ENCODE measurements at places on chromosomes 6 and 20.
A peak's percentile ranks its signal among the peaks of the same experiment; 100 is the strongest.

- no peak for DNase-seq
Observed at GRCh38 chr6:83908813-83909212, 49.3 kb downstream of the CYB5R4 start.

GRCh38 chr20:56517211-56517610, 7.3 kb upstream of the FAM209A start:
- no peak for DNase-seq

GRCh38 chr6:90226257-90226656, 70.4 kb downstream of the BACH2 start:
- no peak for DNase-seq

GRCh38 chr20:63934271-63935068, 21.7 kb downstream of the UCKL1 start:
- DNase-seq: peak; percentile 58

GRCh38 chr6:27809067-27809938, 102.9 kb downstream of the OR2B2 start:
- DNase-seq: no peak

DNA sequence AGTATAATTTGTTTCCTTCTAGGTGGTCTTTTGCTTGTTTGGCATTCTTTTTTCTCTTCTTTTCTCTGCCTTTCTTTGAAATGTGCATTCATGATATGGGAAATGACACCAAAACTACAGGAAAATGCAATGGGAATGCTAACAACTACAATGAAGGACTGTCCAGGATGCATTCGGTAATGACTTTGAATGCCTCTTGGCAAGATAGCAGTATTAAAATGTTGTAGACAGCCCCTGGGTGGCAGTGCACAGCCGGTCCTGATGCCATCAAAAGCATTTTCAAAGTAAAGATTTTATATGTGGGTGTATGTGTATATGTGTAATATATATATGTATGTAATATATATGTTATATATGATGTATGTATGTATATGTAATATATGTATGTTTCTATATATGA, 218.8 kb upstream of the MMS22L start:
- DNase-seq: no peak

DNA sequence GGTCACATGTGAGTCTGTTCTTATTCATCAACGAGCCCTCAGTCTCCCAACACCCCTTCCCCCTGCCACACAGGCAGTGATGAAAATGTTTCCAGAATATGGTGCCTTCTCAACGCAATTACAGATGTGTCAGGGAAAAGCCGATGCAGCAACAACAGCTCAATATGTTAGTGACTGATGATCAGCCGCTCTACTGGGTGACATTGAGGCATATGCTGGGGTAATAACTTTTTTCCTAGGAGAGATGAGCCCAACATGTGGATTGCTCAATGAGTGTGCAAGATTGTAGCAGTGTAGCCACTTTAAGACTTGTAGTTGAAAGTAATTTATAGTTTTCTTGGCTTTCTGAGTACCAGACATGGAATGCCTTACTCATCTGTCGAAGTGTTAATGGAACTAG, 49.4 kb downstream of the DTD1 start:
- no peak for DNase-seq

- peak; percentile 43 for DNase-seq
Observed at GRCh38 chr6:43292763-43293318, 5.2 kb upstream of the SLC22A7 start.

DNA sequence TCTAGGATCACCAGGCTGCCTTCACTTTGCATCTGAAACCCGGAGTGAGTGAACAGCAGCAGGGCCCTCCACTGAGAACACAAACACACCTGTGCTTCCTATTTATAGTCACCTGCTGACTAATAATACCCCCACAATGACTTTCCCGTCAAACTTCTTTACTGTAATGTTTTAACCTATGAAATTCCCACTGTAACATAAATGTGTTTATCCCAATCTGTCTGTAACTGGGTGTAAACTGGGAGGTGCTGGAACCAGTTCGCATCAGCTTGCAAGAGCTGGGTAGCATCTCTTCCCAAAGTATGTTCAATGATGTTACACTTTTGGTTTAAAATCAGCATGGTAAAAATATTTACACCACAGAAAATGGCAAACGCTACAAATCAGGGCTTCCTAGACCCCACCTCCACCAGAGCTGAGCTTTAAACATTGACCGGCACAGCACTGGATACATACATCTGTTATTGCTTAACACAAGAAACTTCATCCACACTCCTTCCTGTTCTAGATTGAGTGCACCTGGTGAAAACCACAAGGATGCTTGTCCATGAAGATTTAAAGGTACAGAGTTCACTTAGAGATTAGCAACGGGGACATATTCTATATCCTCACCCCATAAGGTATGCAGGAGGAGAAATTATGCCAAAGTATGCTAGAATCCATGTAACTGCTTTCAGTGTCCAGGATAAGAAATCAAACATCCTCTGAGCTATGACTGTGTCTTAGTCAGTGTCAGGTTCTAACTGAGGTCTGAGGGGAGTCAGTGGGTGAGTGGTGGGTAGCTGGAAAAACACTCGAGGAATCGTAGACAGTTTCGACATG, 79.0 kb downstream of the ALDH8A1 start:
- no peak for DNase-seq

- DNase-seq: no peak
Observed at GRCh38 chr20:19022791-19023448, 189.5 kb upstream of the SLC24A3 start.

GRCh38 chr6:28125401-28125800, 992 bp downstream of the ZSCAN16 start:
- DNase-seq: no peak

DNA sequence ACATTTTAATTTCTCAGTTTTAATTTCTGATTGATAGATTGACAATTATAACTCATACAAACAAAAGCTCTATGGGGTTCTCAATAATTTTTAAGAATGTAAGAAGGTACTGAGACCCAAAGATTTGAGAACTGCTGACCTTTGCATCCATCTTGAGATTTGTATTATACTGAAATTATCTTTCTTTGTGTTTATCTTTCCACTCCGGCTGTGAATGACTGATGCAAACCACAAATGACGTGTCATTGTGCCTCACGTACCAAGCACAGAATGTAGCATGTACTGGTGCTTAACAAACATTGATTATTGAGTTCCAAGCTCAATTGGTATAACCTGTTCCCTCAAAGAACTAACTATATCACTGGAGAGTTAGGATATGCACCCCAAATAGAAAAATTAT, 152.1 kb upstream of the SMLR1 start:
- no peak for DNase-seq
